ENCODE measurements at places on chromosomes 2 and 18.

DNA sequence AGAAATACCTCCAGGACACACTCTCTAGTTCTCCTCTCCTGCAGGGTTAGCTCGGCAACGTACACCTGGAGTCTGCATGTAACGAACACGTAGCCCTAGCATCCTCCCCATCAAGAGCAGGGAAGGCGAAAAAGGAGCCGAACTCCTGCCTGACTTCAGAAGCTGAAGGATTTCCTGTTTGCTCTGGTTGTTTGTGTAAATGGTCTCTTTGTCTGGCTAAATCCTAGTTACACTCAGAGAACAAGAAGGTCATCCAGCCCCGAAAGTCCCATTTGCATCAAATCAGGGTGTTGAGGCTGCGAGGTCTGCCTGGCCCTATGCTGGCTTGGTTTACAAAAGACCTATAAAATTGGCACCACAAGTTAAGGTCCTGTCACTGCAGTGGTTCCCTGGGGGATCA, 66.4 kb upstream of the POMC start:
- no peak for DNase-seq

DNA sequence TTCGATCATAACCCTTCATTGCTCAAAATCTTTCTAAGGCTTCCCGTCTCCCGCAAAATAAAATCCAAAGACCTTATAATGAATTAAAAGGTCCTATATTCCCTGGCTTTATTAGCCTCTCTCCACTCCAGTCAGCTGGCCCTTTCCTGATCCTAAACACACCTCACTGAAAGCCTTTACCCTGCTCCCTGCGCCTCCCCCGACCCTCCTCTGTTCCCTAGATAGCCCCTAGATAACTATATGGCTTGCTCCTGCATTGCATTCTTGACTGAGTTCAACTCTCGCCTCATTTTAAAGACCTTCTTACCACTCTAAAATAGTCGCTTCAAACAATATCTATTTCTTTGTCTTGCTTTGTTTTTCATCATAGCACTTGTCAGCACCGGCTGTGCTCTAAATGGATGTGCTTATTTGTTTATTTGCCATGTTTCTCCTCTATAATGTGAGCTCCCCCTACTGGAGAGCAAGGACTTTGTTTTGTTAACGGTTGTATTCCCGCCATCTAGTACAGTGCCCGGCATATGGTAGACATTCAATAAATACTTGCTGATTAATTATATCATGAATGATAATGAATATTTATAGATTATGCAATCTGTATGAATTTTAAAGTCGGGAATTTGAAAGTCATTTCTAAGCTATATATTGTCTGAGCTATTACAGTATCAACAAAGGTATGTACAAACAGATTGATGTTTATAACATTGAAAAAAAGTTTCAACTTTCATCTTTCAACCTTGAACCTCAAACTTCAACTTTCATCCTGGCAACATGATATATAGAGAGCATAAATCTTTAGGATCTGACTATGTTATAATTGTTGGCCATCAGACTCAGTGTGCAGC, 32.4 kb upstream of the VIT start:
- peak; percentile 56 for DNase-seq

- no peak for DNase-seq
Observed at GRCh38 chr2:60549238-60549927, 4.1 kb downstream of the BCL11A start.

GRCh38 chr2:172427990-172428831, 825 bp downstream of the ITGA6 start:
- no peak for DNase-seq

- DNase-seq = no peak
Observed at GRCh38 chr18:50586710-50587109, 26.8 kb downstream of the MAPK4 start.

DNA sequence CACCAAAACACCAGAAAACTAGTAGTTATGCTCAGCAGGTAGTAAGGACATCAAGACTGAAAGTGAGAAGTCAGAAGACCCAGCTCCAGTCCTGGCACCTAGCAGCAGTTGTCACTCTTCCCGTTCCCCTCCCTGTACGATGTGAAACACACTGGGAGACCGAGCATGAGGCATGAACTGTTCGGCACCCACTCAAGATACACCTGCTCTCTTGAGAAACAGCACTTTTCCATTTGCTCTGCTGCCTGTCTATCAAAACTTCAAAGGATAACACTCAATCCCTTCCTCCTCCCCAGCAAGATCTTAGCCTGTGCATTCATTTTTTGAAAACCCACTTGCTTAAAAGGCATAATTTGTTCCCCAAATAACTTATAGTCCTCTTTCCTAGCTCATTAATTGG, 123.9 kb downstream of the PLEKHM3 start:
- DNase-seq = no peak

GRCh38 chr2:107303964-107304363, 418.0 kb upstream of the ST6GAL2 start:
- no peak for DNase-seq

- DNase-seq = no peak
Observed at GRCh38 chr18:54268751-54269150, 566 bp upstream of the POLI start.

- no peak for DNase-seq
Observed at GRCh38 chr2:34980689-34981088, 1374.9 kb upstream of the CRIM1 start.

All from HS-5 (cell line).